Stimulated activated CD4-positive, alpha-beta T cell treated with anti-CD3 and anti-CD28 coated beads, TNF-alpha, amount 100 ng/mL, for 48 hours (primary cell): ENCODE measurements at places on chromosomes 6 and 20.
A peak's percentile ranks its signal among the peaks of the same experiment; 100 is the strongest.

- no peak for DNase-seq
These were observed 192.2 kb upstream of the DTNBP1 start for GRCh38 chr6:15854826-15855710.

- no peak for DNase-seq
These were observed 5.9 kb downstream of the HLA-A start for GRCh38 chr6:29948277-29948676.

DNA sequence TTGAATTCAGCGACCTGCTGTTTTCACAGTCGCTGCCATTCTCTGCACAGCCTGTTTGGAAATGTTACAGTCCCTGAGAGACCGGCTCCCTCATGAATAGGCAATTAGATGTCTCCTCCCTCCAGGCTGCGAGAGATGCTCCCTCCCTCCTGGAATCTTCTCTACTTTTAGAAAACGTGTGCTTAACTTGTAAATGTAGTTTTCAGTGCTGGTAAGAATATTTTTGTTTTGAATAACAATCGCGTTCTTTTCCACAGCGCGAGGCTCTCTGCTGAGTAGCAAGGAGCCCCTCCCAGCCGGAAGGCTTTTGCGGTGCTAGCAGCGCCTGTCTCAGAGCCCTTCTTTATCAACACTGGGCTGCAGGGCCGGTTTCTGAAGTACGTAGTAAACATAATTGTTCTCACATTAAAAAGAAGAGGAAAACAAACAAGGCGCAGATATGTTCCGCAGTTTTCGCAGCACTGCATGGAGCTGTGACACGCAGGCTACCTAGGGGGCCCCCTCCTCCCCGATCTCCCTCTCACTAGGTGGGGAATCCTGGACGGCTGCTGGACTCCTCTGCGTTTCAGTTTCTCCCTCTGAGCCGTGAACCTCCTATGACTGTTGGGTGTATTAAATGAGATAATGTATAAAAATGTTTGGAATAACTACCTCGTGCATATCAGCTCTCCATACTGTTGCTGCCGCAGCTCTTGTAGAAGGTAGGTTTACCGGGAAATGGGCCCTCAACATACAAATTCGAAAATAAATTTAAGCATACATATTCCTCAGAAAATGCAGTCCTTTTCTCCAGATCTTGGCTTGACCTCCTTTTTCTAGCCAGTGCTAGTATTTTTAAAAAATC, 79.0 kb upstream of the SPACA1 start:
- DNase-seq = no peak

- no peak for DNase-seq
These were observed 41.0 kb downstream of the PLEKHG1 start for GRCh38 chr6:150640556-150641209.

DNA sequence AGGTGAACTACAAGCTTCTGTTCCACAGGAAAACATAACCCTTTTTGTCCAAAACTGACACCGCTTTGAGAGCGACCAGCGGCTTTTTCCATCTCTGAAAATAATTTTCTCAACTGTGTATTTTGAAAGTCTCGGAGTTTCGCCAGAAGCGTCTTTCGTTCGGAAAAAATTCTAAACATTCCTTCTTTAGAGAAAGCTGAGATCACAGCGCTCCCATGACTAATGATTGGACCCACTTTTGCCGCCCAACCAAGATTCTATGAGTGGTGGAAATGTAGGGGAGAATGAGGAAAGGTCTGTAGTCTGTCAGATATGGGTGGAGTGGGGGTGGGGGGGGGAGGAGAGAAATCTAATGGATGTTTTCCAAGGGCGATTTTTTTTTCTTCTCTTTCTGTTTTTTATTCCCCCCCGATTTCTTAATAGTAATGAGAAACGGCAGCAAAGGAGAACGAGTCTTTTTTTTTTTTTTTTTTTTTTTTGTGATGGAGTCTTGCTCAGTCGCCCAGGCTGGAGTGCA, 189.3 kb downstream of the TRIM27 start:
- DNase-seq = no peak

DNA sequence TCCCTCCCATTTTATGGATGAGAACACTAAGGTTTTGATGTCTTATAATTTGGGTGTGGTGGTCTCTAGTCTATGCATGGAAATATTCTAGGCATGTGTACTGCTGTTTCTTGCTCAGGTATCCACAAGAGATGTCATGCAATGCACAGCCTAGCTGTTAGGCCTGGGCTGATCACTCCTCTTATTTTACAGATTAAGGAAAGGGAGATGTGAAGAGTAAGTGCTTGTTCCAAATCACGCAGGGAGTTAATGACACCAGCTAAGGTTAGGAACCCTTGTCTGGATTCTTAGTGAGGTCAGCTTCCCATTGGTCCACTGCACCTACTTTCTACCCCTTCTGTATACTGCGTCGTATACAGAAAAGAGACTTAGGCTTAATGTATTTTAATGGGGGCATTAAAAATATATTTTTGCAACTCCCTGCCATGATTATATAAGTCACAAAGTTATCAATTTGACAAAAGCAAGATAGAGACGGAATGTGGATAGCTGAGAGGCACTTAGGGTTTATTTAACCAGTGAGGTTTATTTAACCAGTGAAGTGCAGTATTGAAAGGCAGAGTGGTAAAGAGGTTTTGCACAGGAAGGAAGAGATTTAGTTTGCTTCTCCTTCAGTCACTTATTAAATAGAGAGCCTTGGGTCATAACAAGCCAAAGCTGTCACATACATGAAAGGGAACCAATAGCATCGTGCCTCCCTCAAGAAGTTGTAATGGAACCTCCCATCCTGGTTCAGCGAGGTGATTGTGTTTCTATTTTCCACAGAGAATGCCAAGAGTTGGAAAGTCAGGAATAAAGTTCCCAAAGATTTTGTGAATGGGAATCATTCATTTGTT, 95.0 kb upstream of the FAM184A start:
- DNase-seq = no peak

DNA sequence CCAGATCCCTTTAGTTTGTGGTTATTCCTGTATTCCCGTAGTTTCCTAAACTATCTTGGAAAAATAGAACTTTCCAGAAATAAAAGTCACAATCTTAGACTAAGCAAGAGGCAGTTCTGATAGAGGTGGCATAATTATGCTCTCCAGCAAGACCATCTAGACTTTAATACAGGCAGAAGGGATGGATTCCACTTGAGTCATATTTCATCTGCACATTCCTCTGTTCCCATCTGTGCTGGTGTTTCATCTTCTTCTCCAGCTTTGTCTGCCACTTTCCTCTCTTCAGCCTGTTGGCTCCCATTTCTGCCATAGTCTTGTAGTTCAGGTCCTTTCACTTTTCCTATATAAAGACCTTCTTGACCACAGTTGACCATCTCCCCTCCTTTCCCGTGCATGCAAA, 102.9 kb downstream of the SOBP start:
- DNase-seq = no peak

- no peak for DNase-seq
These were observed 54.4 kb downstream of the HMGN3 start for GRCh38 chr6:79180052-79180451.

DNA sequence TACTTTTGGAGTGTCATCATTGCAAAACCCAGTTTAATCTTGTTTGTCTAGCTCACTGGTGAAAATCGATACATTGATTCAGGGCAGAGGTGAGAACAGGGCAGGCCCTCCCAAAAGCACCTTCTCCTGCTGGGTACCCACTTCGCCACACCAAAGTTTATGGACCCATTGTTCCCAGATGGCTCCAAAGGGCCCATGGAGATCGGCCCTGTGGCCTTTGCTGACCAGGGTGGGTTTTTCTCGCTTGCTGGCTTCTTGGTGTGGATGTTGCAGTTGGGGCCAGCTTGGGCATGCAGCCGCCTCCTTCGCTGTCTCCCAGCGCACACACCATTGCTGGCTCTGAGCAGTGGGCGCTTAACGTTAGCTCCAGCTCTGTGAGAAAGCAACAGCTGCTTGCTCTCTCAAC, 178.1 kb upstream of the PDE10A start:
- no peak for DNase-seq

- DNase-seq = no peak
These were observed 31.2 kb upstream of the MANEA start for GRCh38 chr6:95546148-95546547.

- DNase-seq = no peak
These were observed 9.6 kb downstream of the IGF2R start for GRCh38 chr6:159978291-159979135.

GRCh38 chr6:29792123-29793035, 35.2 kb upstream of the HLA-G start:
- peak; percentile 44 for DNase-seq

DNA sequence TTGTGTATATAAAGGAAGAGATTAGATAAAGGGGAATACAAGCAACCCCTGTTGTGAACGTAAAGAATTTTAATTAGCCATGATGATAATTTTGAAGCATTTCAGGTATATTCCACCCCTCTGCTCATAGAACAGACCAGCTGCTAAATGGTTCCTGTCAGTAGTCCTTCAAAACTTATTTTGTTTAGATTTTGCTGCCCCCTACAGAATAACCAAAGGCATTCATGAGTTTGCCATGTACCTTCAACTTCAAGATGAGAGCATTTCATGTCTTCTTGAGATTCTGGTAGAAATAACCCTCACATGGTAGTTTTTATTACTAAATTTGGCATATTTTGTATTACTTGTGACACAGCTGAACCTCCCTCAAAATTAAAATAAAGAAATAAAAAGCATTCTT, 1586.7 kb downstream of the HACE1 start:
- no peak for DNase-seq

DNA sequence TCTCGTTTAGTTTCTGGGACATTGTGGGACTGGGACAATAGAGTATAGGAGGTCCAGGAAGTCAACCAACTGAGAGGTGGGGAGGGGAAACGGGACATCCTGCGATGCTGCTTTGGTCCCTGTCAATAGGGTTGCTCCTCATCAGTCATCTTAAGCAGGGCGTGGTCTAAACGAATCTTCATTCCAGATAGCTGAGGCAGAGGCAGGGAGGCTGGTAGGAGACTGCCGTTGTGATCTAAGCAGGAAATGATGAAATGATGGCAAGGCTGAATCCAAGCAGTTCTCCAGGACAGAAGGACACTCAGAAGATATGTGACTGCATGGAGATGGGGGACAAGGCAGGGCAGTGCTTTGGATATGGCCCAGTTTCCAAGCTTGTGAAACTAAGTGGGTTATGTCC, 953.4 kb downstream of the KIF16B start:
- DNase-seq = no peak

GRCh38 chr6:134425513-134425912, 107.6 kb upstream of the SGK1 start:
- no peak for DNase-seq

DNA sequence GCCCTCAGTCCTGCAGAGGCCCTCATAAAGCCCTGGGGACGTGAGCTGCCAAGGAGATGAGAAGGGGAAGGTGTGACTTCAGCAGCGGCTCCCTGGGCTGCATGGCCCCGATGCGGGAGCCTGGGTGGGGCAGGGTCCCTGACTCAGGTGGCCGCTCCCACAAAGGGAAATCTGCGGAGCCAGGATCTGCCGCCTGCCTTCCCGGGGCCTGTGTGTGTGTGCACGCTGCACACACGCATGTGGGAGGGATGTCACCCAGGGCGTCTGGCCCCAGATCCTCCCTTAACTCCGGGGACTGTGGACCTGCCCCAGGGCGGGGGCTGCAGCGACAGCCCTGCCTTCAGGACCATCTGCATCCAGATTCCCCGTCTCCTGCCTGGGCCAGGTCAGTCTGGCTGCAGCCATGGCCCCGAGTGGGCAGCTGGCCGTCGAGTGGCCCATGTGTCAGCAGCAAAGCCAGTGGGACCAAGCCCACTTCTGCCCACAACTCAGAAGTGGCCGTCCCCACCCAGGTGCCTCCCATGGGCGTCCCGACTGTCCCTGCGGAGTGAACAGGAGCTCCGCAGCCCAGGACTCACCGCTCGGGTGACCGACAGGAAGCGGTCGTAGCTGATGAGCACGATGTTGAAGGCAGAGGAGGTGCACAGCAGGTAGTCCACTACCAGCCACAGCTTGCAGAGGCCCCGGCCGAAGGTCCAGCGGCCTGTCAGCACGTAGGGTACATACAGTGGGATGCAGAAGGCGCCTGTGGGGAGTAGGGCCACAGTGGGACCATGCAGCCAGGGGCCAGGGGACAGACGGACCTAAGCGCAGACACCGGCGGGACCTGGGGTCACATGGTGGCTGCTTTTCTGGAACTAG, 1.9 kb downstream of the HRH3 start:
- DNase-seq = no peak

GRCh38 chr6:80094017-80094416, 12.5 kb upstream of the BCKDHB start:
- no peak for DNase-seq

DNA sequence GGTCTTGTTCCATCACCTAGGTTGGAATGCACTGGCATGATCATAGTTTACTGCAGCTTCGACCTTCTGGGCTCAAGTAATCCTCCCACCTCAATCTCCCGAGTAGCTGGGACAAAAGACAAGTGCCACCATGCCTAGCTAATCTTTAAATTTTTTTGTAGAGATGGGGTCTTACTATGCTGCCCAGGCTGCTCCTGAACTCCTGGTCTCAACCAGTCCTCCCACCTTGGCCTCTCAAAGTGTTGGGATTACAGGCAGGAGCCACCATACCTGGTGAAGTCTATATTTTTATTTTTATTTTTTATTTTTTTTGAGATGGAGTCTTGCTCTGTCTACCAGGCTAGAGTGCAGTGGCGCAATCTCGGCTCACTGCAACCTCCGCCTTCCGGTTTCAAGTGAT, 11.4 kb upstream of the PIM1 start:
- DNase-seq = no peak

GRCh38 chr6:90078513-90079289, 184.4 kb downstream of the GJA10 start:
- peak; percentile 81 for DNase-seq

DNA sequence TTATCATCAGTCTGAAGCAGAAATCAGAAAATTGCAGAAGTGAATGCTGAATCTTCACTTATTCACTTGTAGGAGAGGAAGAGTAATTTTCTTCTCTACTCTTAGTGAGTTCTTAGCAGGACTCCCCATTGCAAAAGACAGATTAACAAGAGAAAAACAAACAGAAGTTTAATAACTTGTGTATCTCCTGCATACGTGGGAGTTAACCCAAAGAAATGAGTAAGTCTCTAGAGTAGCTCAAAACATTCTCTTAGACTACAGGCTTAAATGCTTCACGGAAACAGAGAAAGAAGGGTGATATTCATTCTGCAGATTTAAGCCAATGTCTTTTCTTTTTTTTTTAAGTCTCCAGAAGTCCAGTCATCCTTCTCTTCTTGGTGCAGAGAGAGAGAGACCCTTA, 97.9 kb upstream of the TMEM181 start:
- DNase-seq = no peak

DNA sequence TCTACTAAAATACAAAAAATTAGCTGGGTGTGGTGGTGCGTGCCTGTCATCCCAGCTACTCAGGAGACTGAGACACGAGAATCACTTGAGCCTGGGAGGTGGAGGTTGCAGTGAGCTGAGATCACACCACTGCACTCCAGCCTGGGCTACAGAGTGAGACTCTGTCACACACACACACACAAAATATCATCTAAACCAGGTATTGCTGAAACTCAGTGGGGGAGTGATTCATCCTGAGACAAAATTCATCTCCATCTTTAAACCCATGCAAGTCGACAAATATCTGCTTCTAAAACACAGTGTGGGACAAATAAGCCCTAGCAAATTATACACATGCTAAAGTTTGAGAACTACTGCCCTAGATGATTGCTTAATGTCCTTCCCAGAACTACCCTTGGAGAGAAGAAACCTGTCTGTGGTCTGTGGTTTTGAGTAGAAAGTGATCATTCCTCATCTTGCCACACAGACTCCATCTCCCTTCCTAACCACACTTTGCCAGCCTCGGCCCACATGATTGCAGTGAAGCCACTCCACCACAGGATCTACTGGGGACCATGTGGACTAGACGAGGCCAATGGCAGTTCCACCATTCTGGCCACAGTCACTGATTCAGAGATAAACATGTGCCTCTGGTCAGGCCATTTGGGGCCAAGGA, 130.3 kb downstream of the OPRM1 start:
- DNase-seq = peak; percentile 12

- no peak for DNase-seq
These were observed 236.0 kb upstream of the ECI2 start for GRCh38 chr6:4371207-4371921.
